Activated naive CD4-positive, alpha-beta T cell treated with anti-CD3 and anti-CD28 coated beads for 36 hours (primary cell): ENCODE measurements at places on chromosomes 2 and 18.
A peak's percentile ranks its signal among the peaks of the same experiment; 100 is the strongest.

DNA sequence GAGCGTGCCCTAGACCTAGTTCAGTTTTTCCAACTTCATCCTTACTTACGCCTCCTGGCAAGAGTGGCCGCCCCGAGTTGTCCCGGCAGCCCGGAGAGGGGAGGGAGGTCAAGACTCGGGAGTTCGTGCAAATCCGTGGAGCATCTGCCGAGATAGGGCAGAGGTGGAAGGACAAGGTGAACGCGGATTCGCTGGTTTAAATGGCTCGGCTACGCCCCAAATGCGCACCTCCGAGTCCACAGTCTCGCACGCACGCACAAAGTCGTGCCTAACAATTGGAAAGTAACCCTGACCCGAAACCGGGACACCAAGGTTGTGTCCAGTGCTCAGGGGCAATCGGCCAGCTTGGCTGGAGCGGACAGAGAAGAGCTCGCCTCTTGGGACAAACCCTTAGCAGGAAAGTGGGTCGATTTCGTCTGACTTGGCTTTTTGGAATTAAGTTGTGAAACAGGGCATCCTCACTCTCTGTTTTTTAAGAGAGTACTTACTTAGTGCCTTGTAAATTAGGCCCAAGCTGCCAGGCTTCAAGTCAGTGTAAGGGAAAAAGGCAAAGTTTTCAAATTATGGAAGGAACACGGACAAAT lies 726 bp upstream of the SS18 start:
- no peak for DNase-seq

DNA sequence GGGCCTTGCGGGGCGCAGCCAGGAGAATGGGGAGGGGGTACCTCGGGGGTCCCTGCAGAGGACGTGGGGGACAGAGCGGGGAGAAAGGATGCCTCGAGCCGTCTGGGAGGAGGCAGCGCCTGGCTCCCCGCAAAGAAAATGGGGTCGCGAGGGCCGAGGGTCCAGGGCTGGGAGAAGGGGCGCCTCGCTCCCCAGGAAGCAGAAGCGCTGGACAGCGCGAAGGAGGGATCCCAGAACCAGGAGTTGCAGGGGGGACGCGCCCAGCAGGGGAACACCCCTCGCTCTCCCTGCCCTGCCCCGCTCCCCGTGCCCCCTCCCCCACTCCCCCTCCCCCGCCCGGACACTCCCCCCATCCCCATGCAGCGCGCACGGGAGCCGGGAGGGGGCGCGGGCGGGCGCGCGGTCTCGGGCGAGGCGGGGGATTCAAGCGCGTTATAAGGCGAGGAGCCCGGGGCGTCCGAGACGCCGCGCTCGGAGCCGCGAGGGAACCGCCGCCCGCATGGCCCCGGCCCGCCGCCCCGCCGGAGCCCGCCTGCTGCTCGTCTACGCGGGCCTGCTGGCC lies at the start of gene ERFE:
Gene ERFE, plus strand, starts transcription at position 462 of the 562 bp plus-strand sequence. Its CDS starts 38 bp downstream, at position 500.
- DNase-seq, result peak; percentile 61

DNA sequence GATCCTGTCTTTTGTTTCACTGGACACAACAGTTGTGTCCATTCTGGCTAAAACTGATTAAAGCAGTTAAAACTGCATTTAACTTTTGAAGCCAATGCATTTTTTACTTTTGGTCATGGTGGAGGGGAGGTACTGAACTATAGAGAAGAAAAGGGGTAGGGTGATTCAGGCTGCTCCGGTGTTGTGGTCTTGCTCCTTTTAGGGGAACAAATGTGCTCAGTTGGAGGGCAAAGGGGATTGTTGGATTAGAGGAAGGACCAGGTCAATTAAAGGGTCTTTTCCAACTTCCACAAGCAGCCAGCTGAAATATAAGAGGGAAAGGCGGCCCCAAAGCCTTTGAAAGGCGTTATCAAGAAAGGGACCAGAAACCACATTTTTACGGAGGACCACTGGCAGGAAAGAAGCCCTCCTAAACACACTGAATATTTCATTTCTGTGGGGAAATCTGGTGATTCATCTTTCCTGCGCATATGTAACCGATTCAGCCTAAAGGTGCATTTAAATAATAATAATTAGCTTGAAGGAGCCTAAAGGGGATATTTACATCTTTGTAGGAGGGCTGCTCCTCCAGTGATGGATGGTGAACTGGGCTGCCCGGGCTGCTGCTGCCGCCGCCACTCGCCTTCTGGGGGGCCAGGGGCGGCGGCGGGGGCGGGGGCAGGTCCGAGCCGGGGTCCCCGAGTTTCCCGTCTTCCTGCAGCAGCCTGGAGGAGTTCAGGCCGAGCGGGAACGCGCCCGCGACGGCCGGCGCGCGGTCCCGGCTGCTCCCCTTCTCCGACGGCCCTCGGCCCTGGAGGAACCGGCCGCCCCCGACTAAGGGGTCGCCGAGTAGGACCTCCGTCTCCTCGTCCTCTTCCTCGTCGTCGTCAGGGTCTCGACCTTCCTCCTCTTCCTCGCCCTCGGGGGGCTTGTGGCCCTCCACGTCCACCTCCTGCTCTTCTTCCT lies 5.2 kb downstream of the SKOR2 start:
- DNase-seq, result no peak

GRCh38 chr2:1992280-1992679 lies 248.0 kb upstream of the PXDN start:
- DNase-seq, result no peak

DNA sequence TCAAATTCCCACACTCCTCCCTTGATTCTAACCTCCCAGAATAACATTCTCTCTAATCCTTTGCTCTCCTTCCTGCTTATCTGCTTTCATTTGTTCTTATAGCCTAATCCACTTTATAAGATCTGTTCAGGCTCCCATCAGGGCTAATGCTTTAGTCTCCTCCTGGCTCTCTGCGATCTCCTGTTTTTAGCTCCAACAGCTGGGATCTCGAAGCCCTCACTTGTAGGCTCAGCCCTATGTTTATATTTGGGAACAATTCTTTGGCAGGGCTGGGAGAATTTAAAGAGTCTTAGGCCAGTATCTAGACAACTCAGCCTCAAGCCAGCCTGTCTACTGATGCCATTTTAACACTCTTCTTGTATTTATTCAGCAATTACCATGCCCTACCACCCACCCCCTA lies 27.2 kb upstream of the RAPH1 start:
- DNase-seq, result no peak

- DNase-seq, result peak; percentile 63
Measured at GRCh38 chr18:79396431-79397246, 909 bp downstream of the NFATC1 start.

DNA sequence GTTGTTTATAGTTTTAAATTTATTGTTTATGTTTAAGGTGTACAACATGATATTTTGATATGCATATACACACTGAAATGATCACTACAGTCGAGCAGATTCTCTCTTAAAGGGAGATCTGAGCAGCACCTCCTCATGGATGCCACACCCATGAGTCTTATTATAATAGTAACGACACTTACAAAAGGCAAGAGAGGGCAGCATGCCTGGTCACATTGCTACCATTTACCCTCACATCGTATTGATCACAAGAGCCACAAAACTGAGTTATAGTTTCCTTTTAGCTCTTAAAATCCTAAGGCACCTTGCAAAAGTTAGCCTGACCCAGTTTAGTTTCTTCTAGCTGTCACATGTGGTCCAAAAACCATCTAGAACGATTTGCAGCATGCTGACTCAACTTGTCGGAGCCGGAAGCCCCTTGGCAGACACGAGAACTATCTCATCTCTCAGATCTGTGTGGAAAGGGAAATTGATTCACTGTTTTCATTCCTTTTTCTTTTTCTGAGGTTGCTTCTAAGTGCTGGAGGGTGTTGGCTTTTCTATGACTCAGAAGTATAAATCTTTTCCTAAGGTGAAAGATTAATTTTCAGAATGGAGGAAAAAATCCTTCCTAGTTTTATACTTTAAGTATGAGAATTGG lies 85.3 kb downstream of the CDC42EP3 start:
- peak; percentile 85 for DNase-seq

DNA sequence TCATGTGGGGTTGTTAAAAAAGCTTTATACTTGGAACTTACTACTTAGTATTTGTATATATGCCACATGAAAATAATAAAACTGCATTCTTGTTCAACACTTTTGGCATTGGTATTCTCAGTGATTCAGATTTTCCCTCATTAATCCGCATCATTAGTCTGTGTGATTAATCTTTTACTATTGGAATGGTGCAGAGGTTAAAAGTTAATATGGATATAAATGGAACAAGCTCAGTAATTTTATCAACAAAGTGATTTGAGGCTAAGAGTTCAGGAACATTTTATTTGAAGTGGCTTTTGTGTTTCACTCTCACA lies 45.4 kb upstream of the REG3G start:
- no peak for DNase-seq

GRCh38 chr2:188333751-188334524 lies 42.3 kb downstream of the GULP1 start:
- no peak for DNase-seq

DNA sequence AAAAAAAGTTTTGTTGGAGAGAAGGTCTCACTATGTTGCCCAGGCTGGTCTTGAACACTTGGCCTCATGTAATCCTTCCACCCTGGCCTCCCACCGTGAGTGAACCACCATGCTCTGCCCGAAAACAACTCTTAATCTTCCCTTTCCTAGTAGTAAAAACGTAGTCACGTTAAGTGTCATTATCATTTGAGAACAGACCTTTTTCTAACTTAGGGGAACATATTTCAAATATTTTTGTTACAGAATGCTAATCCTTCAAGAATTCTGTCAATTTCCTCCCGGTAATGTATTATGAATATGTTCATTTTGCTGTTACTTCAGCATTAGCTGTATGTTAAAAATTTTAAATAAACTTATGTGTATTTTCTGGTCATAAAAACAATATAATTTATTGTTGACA lies 49.7 kb downstream of the MTA3 start:
- no peak for DNase-seq

- no peak for DNase-seq
Measured at GRCh38 chr2:181684454-181685149, 4.3 kb upstream of the NEUROD1 start.

GRCh38 chr18:79496237-79496977 lies 100.7 kb downstream of the NFATC1 start:
- no peak for DNase-seq

- no peak for DNase-seq
Measured at GRCh38 chr2:37858400-37858711, 66.7 kb upstream of the RMDN2 start.

GRCh38 chr2:25251071-25251421 lies 82.7 kb upstream of the POMC start:
- peak; percentile 52 for DNase-seq

DNA sequence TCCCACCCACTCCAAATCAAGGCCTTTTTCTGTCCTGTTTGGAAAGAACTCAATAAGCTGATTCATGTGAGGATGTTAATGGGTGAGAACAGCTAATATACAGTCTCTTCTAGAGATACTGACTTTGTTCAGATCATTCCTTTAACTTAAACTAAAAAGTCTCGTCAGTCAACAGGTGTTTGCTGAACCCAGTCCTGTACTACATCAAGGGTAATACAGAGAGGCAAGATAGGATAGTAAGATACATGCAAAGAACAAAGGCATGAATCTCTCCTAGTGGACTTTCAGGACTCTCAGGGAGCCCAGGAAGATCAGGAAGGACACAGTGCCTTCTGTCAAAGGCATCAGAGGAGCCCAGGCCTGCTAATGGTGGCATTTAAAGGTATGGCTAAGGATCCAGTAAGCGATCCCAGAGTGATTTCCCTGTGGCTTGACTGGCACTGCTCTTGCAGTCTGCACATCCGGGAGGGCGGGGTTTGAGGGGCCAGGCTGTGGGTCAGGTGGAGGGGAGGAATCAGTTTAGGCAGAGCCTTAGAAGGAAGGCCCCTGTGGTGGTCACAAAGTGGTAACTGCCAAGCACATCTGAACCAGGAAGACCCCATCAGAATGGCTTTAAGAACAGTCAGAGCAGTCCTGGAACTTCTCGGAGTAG lies 54.0 kb downstream of the EPAS1 start:
- peak; percentile 77 for DNase-seq

GRCh38 chr2:216317831-216318520 lies 54.3 kb downstream of the MARCHF4 start:
- DNase-seq, result no peak

GRCh38 chr2:66305718-66306117 lies 129.2 kb upstream of the MEIS1 start:
- DNase-seq, result no peak

DNA sequence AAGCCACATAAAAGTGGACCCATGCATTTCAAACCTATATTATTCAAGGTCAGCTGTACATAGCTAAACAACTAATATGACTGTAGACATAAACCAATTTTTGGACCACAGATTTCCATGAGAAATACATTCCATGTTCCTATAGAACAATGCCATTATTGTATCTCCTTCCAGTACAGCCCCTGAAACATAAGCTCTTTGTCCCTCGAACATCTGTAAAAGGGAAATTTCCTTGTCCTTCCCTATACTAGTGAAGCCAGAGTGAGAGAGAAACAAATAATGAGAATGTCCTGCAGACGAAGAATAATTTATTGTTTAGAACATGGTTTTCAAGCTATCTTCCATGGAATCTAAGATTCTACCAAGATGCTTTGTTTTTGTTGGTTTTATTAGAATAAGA lies 75.3 kb downstream of the GORASP2 start:
- no peak for DNase-seq

DNA sequence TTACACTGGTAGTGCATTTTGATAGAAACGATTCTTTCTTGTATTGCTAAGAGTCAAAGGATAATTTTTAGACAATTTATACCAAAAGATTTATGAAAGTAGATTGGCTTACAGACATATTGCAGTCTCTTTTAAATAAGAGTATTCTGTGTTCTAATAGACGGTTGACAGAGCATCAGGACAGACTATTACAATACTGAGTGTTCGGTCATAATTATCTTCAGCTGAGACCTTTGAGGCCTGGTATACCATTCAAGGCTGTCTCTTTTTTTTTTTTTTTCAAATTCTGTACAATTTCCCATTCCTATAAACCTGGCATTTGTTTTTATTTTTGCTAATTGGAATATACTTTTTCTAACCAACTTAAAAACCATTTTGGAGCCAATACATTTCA lies 140.6 kb upstream of the NOSTRIN start:
- DNase-seq, result no peak

- no peak for DNase-seq
Measured at GRCh38 chr2:60958361-60958760, 59.2 kb upstream of the PEX13 start.

DNA sequence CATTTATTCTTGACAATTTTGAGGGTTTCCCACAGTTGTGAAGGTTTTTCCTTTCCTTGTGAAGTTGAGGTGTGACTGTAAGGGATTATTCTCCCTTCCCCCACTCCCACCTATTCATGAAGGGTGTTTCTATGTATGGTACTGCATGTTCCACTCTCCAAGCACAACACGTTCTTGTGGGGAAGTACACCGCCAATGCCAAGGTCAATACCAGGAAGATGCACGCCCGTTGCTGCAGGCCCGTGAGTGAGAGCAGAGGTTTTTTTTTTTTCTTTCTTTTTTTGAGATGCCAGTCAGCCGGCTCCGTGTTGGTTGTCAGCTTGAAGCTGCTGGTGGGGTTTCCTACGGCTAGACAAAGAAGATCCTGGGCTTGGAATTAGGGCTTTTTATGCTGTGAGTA lies 38.6 kb upstream of the EPHA4 start:
- no peak for DNase-seq

DNA sequence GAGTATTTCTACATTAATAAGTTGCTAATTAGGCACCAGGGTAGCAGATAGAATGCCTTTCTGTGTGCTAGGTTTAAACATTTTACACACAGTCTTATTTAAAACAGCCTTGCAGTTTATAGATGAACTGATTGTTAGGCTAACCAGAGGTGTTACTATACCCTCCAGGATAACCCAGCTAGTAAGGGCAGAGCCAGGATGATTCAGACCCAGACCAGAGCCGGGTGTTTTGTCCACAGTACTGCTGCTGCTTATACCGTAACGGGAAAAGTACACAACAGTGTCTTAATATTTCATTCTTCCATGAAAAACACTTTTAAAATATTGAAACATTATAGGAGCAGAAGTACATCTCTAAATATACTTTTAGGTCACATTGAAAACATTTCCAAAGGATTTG lies 82.7 kb downstream of the MALT1 start:
- DNase-seq, result no peak
